ENCODE measurements at places on chromosomes 16 and 17. TPM values are rescaled to one million over a fixed set of nuclear protein-coding genes. Genes with fewer than 3 reads are reported as not detected.

Gene OR1E1
- total RNA-seq = not detected

Gene CDH8
- total RNA-seq = 0.24 TPM

Gene GUCY2D
- not detected for total RNA-seq

DNA sequence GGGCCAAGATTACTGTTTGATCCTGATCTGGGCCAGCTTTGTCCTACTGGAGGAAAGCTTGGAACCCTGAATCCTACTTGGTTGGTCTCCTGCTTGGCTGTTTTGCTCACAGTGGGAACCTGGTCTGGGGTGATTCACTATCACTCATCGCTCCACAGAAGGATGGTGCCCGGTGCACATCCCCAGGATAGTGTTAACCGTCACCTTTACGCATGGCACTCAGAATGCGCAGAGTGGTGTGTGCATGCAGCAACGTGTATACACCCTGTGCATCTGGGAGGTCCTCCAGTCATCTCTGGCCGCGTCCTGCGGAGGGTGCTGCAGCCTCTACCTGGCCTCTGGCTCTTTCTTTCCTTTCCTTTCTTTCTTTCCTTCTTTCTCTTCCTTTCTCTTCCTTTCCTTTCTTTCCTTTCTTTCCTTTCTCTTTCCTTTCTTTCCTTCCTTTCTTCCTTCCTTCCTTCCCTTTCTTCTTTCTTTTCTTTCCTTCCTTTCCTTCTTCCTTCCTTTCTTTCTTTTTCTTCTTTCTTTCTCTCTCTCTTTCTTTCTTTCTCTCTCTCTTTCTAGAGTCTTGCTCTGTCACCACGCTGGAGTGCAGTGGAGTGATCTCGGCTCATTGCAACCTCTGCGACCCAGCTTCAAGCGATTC, 13.1 kb downstream of the SOCS3 start:
- DNase-seq = no peak

- DNase-seq = no peak
Observed at GRCh38 chr17:7703584-7704479, 1.2 kb upstream of the EFNB3 start.

DNA sequence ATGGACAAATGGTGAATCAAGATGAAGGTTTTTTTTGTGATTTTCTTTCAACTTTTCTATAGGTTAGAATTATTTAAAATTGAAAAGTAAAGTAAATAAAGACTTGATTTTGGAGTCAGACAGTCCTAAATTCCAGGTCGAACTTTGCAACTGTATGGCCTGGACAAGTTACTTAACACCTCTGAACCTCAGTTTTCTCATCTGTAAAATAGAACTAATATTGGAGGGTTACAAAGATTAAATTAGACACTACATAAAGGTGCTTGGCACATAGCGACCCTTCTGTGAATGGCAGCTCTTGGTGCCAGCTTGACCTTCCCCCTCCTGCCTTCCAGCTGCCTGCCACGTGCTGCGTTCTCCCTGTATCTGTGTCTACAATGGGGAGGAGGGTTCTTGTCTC, 3.0 kb downstream of the RSAD1 start:
- no peak for DNase-seq

- DNase-seq = no peak
Observed at GRCh38 chr16:12546918-12547607, 256.6 kb downstream of the CPPED1 start.

Measured in glomerular endothelial cell (primary cell).